ENCODE measurements at places on chromosomes 1 and 21.

GRCh38 chr1:151968058-151968457 lies 25.6 kb downstream of the S100A10 start:
- DNase-seq: no peak

DNA sequence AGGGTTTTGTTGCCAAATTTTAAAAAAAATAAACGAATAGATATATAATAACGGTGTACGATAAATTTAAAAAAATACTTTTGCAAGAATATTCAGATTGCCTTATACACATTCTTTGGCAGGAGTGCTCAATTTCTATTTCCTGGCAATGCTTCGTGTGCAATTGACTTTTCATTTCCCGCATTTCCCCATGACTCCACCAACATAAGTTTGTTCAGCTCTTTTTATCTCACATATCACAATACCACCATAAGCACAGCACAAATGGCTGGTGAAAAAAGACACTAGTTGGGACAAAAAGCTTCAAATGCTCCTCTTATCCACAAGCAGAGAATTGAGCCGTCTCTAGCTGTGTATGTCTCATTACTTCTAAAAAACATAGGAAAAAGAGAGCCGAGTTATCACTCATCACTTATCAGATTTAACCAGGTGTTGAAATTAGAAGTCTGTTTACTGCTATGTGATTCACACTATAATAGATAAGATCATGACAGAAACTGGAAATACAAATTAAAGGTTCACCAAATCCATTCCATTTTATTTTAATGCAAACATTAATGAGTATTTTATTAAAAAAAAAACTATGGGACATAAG lies 28.9 kb upstream of the RGS1 start:
- no peak for DNase-seq

DNA sequence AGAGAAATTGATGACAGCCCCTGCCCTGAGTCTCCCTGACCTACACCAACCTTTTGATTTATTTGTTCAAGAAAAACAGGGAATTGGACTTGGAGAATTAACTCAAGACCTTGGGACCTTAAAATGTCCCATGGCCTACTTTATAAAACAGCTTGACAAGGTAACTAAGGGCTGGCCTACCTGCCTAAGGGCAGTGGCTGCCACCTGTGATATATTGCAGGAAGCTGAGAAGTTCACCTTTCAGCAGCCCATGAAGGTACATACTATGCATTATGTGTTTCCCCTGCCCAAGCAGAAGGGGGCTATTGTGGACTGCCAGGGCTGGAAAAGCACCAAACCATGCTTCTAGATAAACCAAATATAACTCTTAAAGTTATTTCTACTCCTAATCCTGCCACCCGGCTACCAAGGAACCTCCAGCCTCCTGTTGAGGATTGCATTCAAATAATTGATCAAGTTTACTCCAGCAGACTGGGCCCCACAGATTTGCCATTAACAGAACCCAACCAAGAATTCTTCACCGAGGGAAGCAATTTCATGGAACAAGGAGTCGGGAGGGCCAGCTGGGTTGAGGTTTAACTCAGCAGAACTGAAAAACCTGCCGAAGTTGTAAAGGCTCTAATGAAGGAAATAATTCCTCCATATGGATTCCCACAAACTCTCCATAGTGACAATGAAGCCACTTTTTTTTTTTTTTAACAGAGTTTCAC lies 28.2 kb downstream of the LACTBL1 start:
- DNase-seq: no peak

- no peak for DNase-seq
Measured at GRCh38 chr1:203772836-203773235, 7.9 kb downstream of the LAX1 start.

DNA sequence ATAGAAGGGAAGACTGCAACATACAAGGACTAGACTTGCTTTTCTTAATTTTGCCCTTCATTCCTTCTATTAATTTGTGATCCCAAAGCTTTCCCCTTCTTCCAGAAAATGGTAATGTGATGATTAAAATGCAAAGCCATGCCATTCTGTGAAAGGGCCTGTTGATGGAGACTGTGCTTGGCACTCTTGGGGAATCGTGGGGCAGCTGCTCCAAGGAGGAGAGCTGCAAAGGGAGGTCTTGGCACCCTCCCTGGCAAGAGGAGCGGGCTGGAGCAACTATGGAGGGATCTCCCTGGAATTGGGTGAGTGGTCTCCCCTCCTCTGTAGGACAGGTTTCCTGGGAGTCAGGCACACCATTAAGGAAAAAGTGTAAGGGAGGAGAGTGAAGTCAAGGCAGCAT lies 16.6 kb downstream of the CACNA1S start:
- DNase-seq: no peak

- no peak for DNase-seq
Measured at GRCh38 chr1:230495076-230495475, 68.9 kb upstream of the PGBD5 start.

GRCh38 chr1:58318157-58319005 lies 228.1 kb downstream of the OMA1 start:
- no peak for DNase-seq

DNA sequence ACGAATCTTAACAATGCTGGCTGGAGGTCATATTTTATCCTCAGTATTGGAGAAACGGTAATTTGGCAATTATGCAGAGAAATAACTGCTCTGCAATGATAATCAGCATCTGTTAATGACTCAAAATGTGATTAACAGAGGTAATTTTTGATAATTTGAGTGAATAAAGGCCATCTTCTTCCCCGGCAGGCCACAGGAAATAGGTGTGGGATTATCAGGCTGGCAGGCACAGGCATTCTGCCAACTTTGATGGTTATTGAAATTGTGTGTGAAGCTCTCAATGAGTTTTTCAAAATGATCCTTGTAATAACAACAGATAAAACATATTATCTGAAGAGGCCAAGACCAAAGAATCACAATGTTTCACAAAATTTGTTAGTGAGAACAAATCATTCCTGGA lies 309.0 kb downstream of the PTGER3 start:
- no peak for DNase-seq

DNA sequence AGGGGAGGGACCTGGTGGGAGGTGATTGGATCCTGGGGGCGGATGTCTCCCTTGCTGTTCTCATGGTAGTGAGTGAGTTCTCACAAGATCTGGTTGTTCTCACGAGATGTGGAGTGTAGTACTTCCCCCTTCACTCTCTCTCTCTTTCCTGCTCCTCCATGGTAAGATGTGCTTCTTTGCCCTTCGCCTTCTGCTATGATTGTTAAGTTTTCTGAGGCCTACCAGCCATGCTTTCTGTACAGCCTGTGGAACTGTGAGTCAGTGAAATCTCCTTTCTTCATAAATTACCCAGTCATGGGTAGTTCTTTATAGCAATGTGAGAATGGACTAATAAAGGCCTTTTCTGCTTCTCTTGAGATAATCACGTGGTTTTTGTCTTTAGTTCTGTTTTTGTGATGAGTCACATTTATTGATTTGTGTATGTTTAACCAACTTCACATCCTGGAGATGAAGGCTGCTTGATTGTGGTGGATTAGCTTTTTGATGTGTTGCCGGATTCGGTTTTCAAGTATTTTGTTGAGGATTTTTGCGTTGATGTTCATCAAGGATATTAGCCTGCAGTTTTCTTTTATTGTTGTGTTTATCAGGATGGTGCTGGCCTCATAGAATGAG lies 45.5 kb downstream of the RABGAP1L start:
- no peak for DNase-seq

- DNase-seq: peak; percentile 93
Measured at GRCh38 chr1:11934302-11935056, at the start of gene PLOD1. TSS of gene PLOD1 (plus strand) at chr1:11934717. CDS start at chr1:11934780, 63 bp downstream.

DNA sequence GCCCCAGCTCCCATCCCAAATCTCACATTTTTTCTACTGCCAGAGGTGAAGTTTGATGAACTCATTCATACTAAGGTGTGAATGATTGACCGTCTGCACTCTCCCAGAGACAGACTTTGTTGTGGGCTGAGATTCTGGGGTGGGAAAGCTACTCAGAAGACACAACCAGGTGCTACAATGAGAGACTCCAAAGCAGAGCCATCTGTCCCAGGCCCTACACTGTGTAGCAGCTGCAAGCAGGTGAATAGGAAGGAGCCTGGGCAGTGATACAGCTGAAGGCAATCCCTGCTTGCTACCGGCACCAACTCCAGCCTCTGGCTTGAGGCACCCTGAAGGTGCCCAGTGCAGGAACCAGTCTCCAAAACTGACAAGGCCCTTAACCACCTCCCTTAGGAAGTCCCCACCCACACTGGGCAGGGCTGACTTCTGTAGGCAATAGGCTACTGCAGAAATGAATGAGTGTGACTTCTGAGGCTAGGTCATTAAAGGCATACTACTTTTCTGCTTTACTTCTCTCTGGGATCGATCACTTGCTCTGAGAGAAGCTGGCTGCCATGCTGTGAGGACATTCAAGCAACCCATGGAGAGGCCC lies 79.7 kb upstream of the RUNX3 start:
- DNase-seq: no peak

GRCh38 chr1:51491166-51491981 lies 27.7 kb downstream of the EPS15 start:
- DNase-seq: no peak

DNA sequence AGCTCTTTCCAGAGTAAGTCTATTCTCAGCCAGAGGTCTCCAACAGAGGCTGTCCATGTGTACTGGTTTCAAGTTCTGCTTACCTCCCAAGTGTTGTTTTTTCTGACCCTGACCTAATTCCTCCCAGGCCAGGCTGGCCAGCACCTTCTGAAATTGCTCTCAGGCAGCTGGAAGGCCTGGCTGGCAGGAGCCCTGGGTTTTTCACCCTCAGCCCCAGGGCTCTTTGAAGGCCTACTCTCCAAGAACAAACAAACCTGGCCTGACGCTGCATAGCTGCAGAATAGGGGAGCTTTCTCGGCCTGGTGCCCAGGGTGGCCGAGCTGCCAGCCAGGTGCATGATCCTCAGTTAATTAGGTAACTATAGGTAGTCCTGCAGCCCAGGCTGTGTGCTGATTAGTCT lies 147.5 kb downstream of the CACNA1E start:
- DNase-seq: no peak

- DNase-seq: no peak
Measured at GRCh38 chr21:33028773-33029384, 3.1 kb downstream of the OLIG2 start.

DNA sequence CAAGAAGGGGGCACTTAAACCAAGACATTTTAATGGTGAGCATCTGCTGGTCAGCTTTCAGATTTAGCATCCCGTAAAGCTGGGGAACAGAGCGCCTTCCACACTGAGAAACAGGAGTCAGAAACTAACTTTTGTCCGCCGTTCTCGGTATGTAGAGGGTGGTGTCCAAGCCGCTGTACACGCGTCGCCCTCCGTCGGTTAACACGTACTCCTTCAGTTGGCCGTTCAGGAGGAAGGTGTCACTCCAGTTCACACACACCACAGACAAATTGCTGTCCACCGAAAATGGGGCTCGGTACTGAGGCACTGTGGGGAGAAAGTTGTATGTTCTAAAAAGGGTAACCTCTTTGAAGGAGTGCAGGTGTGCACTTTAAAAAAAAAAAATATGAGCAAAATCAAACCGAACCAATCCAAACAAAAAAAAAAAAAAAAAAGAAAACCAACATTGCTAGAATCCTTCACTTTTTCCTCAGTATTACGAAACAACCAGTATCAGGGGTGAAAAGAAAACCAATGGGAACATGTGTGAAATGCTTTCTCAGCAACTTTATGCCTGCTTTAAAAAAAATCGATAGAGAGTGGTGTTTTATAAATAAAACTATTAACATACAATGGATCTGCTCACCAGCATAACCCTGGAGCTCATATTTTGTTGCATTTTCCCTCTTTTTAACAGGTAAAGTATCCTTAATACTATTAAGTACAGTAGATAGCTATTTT lies 73.5 kb downstream of the KCTD3 start:
- no peak for DNase-seq

- DNase-seq: no peak
Measured at GRCh38 chr1:48608882-48609281, 136.9 kb upstream of the SPATA6 start.

GRCh38 chr1:18999359-18999758 lies 42.9 kb upstream of the IFFO2 start:
- no peak for DNase-seq

GRCh38 chr1:235079443-235080296 lies 49.0 kb downstream of the TOMM20 start:
- no peak for DNase-seq

GRCh38 chr1:221841251-221841982 lies 99.5 kb upstream of the DUSP10 start:
- no peak for DNase-seq

DNA sequence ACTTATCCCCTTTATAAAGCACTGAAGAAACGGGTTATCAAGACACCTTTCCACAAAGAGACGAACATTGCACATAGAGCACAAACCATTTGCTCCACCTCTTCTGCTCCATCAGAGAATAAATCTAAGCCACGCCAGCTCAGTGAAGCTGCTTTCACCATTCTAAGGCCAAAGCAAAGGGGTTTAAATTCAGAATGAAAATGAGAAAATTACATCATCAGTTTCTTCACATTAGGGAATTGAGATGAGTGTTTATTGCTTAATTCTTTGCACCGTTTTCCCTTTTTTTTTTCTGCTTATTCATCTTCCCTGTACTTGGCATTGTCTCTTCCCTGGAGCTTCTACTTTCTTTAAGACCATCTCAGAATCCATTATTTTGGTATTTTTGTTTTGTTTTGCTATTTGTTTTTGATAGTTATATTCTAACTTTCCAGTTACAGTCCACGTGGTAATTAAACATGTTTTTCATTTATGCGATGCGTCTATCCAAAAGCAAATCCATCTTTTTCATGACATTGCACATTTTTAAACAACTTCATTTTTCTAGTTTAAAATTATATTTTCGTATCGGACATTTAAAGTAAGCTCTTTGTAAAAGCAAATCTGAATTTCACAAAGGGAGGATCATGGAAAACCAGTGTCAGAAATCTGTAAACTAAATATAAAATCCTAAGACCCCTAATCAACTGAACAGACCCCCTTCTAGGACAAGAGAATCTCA lies 1.9 kb upstream of the OR2T34 start:
- no peak for DNase-seq

GRCh38 chr1:26490155-26490554 lies 17.9 kb downstream of the HMGN2 start:
- DNase-seq: no peak

DNA sequence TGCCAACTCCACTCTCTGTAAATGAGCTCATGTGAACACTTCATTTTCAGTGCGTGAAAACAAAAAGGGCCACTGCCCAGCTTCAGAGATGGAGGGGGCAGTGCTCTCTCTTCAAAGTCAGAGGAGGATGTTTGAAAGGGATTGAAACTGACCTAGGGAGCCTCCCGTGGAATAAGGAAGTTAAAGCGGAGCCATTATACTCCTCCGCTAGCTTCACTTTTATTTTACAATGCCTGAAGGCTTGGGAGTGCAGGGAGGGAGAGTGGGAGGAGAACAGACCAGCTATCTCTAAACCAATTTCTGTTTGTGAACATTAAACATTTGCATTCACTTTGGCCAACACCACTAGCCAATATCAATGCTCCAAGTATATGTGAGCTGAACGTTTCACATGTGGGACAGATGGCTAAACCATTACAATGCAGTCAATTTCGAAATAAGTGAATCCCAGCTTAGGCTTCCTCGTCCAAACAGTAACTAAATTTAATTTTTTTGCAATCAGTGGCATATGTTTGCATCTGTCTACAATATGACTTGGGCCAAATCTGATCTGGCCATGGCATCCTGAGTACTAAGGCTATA lies 126.9 kb downstream of the ESRRG start:
- DNase-seq: no peak

GRCh38 chr1:203026666-203027663 lies 674 bp downstream of the PPFIA4 start:
- no peak for DNase-seq

Measured in liver (tissue), 10 donors.